ENCODE measurements at places on chromosomes 5 and 9.

DNA sequence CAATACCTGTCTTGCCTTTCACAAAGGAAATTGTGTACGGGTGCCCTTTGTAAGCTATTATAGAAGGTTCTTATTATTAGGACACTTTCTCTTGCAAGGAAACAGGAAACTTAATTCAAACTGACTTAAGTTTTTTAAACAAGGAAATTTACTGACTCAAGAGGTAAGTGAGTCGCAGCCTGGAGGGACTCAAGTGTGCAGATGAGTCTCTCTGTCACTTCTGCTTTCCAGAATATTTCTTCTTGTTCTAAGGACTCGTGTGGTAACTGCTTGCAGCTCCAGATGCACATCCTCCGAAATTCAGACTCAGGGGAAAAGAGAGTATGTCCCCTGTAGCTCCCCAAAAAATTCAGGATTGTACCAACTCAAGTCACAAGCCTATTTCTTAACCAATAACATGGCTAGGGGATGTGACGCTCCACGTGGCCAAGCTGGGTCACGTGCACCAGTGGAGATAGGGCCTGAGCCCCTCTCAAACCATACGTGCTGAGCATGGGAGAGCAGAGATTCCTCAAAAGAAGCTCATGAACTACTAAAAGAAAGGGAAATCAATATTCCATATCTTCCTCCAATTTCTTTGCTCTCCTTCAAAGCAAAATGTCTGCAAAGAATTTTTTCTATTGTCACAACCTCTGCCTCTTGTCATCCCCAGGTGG, 49.2 kb upstream of the ERCC6L2 start:
- DNase-seq = no peak

DNA sequence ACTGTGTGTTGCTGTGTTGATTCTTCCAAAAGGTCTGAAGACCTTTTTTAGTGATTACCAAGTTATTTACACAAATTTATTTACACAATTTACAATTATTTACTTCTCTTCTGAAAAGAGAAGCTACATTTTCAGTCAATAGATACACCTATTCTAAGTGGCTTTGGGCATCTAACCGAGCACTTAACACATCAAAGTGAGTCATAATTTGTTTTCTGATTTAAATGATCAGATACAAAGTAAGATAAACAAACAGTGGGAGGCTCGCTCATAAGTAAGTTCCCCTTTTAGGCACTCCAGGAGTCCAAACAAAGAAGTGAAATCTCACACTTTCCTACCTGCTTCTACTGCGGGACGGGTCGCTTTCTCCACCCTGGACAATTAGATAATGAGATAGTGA, 90.2 kb downstream of the APBA1 start:
- DNase-seq = no peak

- DNase-seq = no peak
These were observed 40.2 kb downstream of the MED10 start for GRCh38 chr5:6338135-6338534.

- no peak for DNase-seq
These were observed 28.4 kb downstream of the ERP44 start for GRCh38 chr9:100070104-100071041.

GRCh38 chr5:72633041-72633445, 125.8 kb upstream of the ZNF366 start:
- no peak for DNase-seq

GRCh38 chr5:75601567-75601966, 9.7 kb upstream of the ANKDD1B start:
- DNase-seq = no peak

GRCh38 chr9:95724253-95724991, 151.1 kb upstream of the ERCC6L2 start:
- DNase-seq = peak; percentile 19

DNA sequence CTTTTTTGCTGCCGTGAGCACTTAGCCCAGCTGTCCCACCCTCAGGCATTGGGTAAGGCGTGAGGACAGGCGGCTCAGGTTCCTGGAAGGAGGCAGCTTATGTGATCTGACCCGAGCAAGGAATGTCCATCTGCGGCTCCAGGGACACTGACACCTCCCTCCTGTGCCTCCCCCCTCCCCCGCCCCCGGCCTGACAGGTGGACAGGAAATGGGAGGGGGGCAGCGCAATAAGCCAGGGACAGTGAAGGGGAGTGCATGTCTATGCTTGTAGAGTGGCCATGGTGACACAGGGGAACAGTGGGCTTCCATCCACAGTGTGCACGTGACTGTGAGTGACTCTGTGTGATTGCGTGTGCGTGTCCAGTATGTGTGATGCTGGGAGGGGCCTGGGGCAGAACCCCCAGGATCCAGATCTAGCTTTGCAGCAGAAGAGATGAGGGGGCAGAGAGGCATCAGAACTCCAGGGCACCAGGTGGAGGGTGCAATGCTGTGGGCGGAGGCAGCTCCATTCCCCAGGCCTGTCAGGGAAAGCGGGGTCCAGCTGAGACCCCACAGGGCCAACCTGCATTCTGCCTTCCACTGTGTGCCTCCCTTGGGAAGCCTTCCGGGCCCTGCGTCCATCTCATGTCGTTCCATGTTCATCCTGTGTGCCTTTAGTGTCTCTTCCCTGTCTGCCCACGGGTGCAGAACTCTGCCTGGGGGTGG, 30.5 kb downstream of the CNTFR start:
- DNase-seq = no peak

- DNase-seq = no peak
These were observed 28.9 kb downstream of the HSPB3 start for GRCh38 chr5:54484219-54484894.

GRCh38 chr5:86070719-86071118, 547.0 kb upstream of the COX7C start:
- DNase-seq = no peak

DNA sequence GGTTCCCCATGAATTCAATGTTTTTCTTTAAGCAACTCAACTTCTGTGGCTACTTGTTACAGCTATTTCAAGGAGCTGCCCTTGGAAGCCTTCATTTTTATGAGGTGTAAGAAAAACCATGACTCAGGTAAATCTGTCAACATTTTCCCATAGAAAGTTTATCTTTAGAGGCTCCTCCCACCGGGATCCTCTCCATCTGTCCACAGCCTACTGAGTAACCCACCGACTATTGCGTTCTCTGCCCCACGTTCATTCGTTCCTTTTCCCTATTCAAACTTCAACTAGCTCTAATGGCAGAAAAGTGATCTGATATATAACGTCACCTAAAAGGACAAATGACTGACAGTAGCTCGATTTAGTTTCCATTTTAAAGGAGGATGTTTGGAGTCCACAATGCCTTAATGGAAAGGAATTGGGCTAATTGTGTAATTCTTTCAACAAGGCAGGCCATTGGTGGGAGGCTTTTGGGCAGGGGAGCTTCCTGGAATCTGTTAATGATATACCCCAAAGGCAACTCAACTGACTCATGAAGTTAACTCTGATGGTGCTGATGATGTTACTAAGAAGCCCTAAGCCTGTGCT, 29.3 kb upstream of the NR3C1 start:
- no peak for DNase-seq

- no peak for DNase-seq
These were observed 3.4 kb upstream of the GAPVD1 start for GRCh38 chr9:125258160-125258785.

- DNase-seq = no peak
These were observed 49.0 kb downstream of the SECISBP2 start for GRCh38 chr9:89367281-89367680.

- DNase-seq = no peak
These were observed 134.1 kb downstream of the RGS3 start for GRCh38 chr9:113597390-113598241.

Measured in stimulated activated CD8-positive, alpha-beta memory T cell treated with anti-CD3 and anti-CD28 coated beads, Interleukin-2, amount 100 ng/mL, for 48 hours (primary cell).